MCF 10A (cell line): ENCODE measurements at places on chromosomes 16 and 17. TPM values are rescaled to one million over a fixed set of nuclear protein-coding genes. Genes with fewer than 3 reads are reported as not detected.

OR3A3 gene
- not detected in 2 replicates for total RNA-seq

CHCT1 gene
- not detected in 2 replicates for total RNA-seq

CACNG1 gene
- not detected in 2 replicates for total RNA-seq

RECQL5 gene
- 36.3 and 47.9 TPM in 2 replicates for total RNA-seq

PIRT gene
- total RNA-seq: not detected in 2 replicates

KRT27 gene
- not detected in 2 replicates for total RNA-seq

MAF gene
- total RNA-seq: 0.47 and 0.96 TPM in 2 replicates

WFIKKN1 gene
- total RNA-seq: 0.14 and 0.17 TPM in 2 replicates

ANKFN1 gene
- 0.49 and 1.1 TPM in 2 replicates for total RNA-seq

UTS2R gene
- not detected in 2 replicates for total RNA-seq

SEZ6L2 gene
- total RNA-seq: 1.9 and 3.2 TPM in 2 replicates

TBKBP1 gene
- 0.40 and 1.5 TPM in 2 replicates for total RNA-seq

WFIKKN2 gene
- total RNA-seq: not detected in 2 replicates

MPO gene
- 0.19 TPM in 1 of 2 replicates, not detected in the other for total RNA-seq

SLC16A13 gene
- 7.5 and 11.1 TPM in 2 replicates for total RNA-seq

KRTAP3-2 gene
- not detected in 2 replicates for total RNA-seq

LLGL2 gene
- 19.8 and 21.2 TPM in 2 replicates for total RNA-seq

SDK2 gene
- total RNA-seq: not detected in 2 replicates

PLA2G10 gene
- not detected in 2 replicates for total RNA-seq

PRSS27 gene
- 5.8 and 6.3 TPM in 2 replicates for total RNA-seq

CSH2 gene
- total RNA-seq: not detected in 2 replicates

PRSS21 gene
- 16.4 TPM in 2 replicates for total RNA-seq

PITPNM3 gene
- total RNA-seq: 22.8 and 30.6 TPM in 2 replicates

E2F4 gene
- total RNA-seq: 81.0 and 85.5 TPM in 2 replicates

EIF3CL gene
- total RNA-seq: 33.3 and 165 TPM in 2 replicates

RAI1 gene
- total RNA-seq: 30.4 and 34.6 TPM in 2 replicates

MYH1 gene
- total RNA-seq: not detected in 2 replicates

ACSM2A gene
- total RNA-seq: not detected in 2 replicates

NOTUM gene
- not detected in 2 replicates for total RNA-seq

TBC1D3D gene
- 1.1 and 1.2 TPM in 2 replicates for total RNA-seq

SLFN12 gene
- total RNA-seq: 6.3 and 8.0 TPM in 2 replicates

CSHL1 gene
- total RNA-seq: not detected in 2 replicates

PSME3 gene
- total RNA-seq: 220 and 232 TPM in 2 replicates

HEATR9 gene
- not detected in 2 replicates for total RNA-seq

DUSP14 gene
- 31.7 and 39.4 TPM in 2 replicates for total RNA-seq

PRSS8 gene
- total RNA-seq: 24.6 and 32.6 TPM in 2 replicates

MFAP4 gene
- not detected in 2 replicates for total RNA-seq

HAP1 gene
- total RNA-seq: 0.37 and 0.49 TPM in 2 replicates

SOST gene
- not detected in 2 replicates for total RNA-seq

ANKRD40CL gene
- total RNA-seq: not detected in 2 replicates

CLEC18C gene
- total RNA-seq: 0.21 and 0.32 TPM in 2 replicates

SCGB1C2 gene
- not detected in 2 replicates for total RNA-seq

NEUROD2 gene
- total RNA-seq: not detected in 2 replicates

SF3B3 gene
- total RNA-seq: 309 and 318 TPM in 2 replicates

GINS3 gene
- 4.2 and 5.1 TPM in 2 replicates for total RNA-seq

PLLP gene
- total RNA-seq: 3.9 and 6.1 TPM in 2 replicates

OTOP2 gene
- total RNA-seq: not detected in 2 replicates

CDH1 gene
- 37.6 and 37.7 TPM in 2 replicates for total RNA-seq

GAST gene
- total RNA-seq: not detected in 2 replicates

TP53TG3 gene
- total RNA-seq: not detected in 2 replicates

PMFBP1 gene
- total RNA-seq: 1.4 TPM in 2 replicates

SAP30BP gene
- total RNA-seq: 108 and 123 TPM in 2 replicates

CHP2 gene
- not detected in 2 replicates for total RNA-seq

JPT2 gene
- total RNA-seq: 111 and 131 TPM in 2 replicates

GAS7 gene
- total RNA-seq: 0.22 TPM in 1 of 2 replicates, not detected in the other

MYH11 gene
- total RNA-seq: not detected in 2 replicates
